Activated CD4-positive, alpha-beta memory T cell treated with anti-CD3 and anti-CD28 coated beads for 36 hours (primary cell): ENCODE measurements at places on chromosomes 16 and 17. TPM values are rescaled to one million over a fixed set of nuclear protein-coding genes. Genes with fewer than 3 reads are reported as not detected.

PSME3 gene
- 116 TPM for total RNA-seq

- no peak for DNase-seq
Measured at GRCh38 chr17:64115822-64116534, 14.0 kb downstream of the ERN1 start.

GRCh38 chr17:3753624-3754023 lies 29.9 kb downstream of the HASPIN start:
- DNase-seq: no peak

GRCh38 chr16:10787304-10787703 lies 31.3 kb downstream of the TVP23A start:
- no peak for DNase-seq

DNA sequence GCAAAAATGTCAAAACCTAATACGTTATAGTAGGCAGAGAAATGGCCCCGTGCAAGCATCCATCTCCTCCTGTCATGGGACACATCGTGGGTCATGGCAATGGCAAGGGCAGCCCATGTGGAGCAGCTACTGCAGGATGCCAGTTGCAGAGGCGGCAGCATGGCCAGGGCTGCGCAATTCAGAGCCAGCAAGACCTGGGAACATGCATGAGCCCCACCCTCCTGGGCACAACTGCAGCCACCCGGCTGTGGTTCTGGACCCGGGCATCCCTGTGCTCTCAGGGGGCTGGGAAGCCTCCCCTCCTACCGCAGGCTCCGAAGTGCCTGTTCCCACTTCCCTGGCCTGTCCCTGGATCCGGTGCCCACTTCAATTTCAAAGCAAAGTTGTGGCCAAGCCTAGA lies 203.6 kb downstream of the CPPED1 start:
- DNase-seq: no peak

UBB gene
- total RNA-seq: 1,771 TPM

GRCh38 chr17:55254375-55254774 lies 10.4 kb upstream of the HLF start:
- no peak for DNase-seq

- DNase-seq: no peak
Measured at GRCh38 chr17:83186751-83187421, 107.5 kb downstream of the METRNL start.

MED9 gene
- 12.2 TPM for total RNA-seq

DNA sequence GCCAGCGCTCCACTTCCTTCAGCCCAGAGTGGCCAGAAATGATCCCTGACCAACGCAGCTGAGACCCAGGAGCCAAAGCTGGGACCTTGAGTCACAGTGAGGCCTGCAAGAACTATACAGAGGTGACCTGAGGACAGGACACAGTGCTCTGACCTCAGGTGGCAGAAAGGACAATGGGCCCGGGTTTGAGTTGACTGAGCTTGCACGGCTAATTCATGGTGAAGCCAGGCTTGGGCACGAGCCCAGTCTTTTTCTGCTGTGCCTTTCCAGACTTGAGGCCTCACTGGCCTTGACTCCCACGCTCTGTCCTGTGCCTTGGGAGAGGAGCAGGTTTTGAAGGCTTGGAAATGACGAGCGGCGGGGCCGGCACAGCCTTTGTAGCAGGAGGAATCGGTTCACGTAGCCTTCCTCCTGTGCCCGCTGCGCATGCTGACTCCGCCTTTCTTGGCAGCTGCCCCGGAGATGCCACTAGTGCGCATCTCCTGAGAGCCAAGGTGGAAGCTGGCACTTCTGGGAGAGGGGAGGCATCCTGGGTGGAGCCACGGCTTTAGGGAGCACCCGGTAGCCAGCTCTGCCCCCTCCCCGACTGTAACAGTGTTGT lies 34.9 kb downstream of the NDEL1 start:
- no peak for DNase-seq

- DNase-seq: no peak
Measured at GRCh38 chr16:57995721-57996405, 4.6 kb downstream of the ZNF319 start.

- DNase-seq: peak; percentile 58
Measured at GRCh38 chr17:63967953-63968352, 4.8 kb downstream of the SCN4A start.

DNA sequence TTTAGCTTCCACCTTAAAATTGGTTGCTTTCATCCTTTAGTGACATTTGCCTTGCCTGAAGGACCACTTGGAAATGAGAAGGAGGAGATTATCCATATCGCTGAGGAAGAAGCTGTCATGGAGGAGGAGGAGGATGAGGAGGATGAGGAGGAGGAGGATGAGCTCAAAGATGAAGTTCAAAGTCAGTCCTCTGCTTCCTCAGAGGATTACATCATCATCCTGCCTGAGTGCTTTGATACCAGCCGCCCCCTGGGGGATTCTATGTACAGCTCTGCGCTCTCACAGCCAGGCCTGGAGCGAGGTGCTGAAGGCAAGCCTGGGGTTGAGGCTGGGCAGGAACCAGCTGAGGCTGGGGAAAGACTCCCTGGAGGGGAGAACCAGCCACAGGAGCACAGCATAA lies 11.5 kb upstream of the TMEM106A start:
- peak; percentile 14 for DNase-seq

- no peak for DNase-seq
Measured at GRCh38 chr16:19753815-19754643, 36.0 kb downstream of the IQCK start.

GRCh38 chr17:73462823-73463222 lies 151.0 kb upstream of the CDC42EP4 start:
- DNase-seq: no peak

DNA sequence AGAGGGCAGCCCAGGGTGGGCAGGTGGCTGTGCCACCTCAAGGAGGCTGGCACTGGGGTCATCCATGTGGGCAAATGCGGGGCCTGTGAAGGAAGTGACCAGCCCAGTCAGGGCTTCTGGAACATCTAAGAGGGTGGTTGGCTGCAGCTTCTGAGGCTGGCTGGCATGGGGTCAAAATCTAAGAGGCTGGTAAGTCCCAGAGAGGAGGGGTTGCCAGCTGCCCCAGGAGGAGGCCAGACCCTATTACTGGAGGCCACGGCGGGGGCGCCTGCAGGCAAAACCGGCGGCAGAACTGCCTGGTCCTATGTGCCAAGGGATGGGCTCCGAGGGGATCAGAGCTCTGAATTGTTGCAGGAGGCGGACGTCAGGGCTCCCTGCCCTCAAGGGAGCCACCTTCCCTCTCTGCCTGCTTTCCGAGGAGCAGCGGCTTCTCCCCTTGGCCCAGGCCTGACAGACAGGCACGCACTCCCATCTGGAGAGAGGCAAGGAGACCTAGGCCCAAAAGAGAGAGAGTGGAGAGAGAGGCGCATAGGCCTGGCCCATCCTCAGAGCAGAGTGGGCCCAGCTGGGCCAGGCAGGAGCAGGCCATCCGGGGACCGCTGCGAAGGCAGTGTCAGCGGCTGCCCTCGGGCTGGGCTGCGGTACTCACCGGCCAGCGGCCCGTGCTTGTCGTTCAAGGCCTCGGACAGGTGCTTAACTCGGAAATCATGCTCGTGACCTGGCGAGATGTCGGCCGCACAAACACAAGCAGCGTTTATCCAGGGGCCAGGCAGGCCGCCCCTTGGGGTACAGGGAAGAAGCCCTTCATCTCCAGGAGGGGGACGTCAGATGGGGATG lies 10.9 kb downstream of the ZACN start:
- DNase-seq: no peak

ABI3 gene
- 19.7 TPM for total RNA-seq

ZSCAN10 gene
- total RNA-seq: 0.19 TPM

GRCh38 chr16:81195885-81196534 lies 42.5 kb upstream of the BCO1 start:
- DNase-seq: no peak

DNA sequence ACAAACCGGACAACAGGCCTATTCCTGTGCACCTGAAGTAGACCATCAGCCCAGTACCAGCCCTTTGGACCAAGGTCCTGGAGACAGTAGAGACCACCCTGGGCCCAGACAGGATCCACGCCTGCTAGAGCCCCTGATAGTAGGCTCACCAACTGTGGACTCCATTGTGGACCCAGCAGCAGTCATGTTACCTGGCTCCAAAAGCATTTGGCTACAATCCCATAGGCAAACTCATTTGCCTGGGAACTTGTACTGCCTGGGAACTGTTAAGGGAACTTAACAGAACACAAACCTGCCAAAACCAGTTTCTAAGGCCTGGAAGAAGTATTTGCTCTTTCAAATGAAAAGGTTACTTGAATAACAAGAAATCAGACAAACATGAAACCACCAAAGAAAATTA lies 10.0 kb upstream of the ACSM1 start:
- DNase-seq: no peak

DNA sequence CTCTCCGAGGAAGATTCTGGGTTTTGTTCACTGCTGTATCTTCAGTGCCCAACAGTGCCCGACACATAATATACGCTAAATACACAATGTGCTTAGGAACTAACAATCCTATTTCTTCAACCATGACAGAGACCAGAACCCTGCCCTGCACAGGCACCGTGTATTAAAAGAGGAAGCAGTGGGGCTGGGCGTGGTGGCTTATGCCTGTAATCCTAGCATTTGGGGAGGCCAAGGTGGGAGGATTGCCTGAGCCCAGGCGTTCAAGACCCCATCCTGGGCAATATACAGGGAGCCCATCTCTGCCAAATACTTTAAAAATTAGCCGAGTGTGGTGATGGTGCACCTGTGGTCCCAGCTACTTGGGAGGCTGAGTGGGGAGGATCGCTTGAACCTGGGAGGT lies 19.3 kb downstream of the ARL2BP start:
- DNase-seq: no peak

DNA sequence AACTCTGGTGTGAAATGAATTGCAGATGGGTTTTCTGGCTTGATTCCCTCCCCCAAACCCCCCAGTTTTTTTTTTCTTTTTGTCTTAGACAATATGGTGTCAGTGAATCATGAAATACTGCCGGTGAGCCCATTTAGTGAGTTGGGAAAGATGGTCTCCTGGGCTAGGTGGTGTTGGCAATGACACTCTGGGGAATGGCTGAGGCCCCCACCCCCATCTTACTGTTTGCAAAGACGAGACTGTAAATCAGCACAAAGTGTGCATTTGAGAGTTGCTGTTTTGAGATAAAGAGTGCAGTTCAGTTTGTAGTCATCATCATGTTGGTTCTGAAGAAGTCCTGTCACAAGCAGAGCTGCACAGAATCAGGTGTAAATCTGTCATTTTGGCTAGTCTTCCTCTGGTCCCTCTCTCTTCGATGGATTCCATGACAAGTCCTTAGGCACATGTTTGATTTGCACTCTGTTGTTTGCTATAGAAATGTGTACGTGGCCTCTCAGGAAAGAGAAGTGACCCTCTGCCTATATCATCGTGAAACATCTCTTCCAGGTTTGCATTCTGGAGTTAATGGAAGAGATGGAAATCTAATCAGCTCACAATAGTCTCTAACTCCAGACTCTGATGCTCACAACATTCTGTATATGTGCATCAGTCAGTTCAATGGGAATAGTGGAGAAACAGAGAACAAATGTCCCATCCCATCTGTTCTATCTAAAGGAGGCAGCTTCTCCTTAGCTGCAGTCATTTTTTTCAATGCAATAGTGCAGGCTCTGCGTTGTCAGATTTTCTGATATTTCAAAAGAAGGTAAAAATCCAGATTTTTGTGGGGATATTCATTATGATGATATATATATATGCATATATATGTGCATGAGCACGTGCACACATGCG lies 34.6 kb downstream of the RBFOX1 start:
- no peak for DNase-seq

- DNase-seq: no peak
Measured at GRCh38 chr16:84312783-84313382, 18.2 kb downstream of the WFDC1 start.

- no peak for DNase-seq
Measured at GRCh38 chr17:15265131-15265530, at the start of gene PMP22. TSS of gene PMP22 (minus strand) at chr17:15265326. CDS start at chr17:15260727, 4,599 bp downstream.

CDK3 gene
- total RNA-seq: 3.7 TPM

DNA sequence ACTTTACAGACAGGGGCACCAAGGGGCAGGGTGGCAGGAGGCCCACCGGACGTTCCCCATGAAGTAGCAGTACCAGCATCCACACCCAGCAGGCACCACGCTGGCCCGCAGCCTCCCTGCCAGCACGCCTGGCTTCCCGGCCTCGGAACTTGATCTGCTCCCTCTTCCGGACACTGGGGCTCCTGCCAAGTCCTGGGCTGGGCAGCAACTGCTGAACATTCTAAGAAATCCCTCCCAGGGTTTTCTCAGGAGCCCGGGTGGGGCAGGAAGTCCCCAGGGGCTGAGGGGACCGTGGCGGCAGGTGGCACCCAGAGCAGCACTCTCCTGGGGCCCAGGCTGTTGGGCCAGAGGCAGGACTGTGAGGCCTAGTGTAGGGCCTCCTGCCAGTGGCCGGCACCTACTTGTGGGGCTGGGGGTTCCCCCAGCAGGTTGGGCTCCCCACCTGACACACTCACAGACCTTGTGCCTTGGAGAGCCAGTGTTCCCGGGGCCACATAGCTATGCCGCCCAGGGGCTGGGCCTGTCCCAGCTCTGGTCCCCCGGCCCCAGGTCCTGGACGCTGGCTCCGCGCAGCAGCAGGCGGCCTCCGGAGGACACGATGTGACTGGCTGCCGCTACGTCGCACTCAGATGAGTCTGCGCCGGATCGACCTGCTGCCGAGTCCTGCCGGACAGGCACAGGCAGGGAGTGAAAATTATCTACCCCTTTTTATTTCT lies 86.2 kb upstream of the CBX4 start:
- no peak for DNase-seq

DNA sequence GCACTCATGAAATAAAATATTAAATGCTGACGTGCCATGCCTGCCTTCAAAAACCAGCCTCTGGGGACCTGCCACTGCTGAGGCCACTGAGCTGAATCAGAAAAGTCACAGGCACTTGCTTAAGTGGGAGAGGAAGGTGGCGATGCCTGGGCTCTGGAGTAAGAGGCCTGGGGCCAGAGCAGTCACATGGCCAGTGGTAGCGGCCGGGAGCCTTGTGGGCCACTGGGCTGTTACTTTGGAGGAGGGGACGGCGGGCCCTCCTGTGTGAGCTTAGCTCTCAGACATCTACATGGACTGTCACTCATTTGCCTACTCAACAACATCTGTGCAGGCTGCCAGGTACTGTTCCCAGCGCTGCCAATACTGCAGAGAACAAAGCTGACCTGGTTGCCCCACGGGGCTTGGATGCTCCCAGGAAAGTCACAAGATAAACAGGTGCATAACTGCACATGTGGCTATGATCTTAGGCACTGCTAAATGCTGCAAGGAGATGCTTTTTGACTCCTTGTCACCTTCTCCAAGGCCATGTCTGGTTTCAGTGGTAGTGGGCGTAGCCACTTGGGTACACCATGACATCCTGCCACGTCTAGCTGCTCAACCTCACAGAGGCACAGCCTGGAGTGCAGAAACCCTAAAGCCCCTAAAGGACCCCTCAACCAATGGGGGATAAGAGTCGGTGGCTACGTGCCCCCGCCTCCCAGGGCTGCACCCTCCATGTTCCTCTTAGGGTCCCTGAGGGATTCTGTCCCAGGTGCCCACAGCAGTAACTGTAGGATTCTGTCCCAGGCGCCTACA lies 11.6 kb downstream of the COTL1 start:
- peak; percentile 70 for DNase-seq

PYCARD gene
- total RNA-seq: 13.6 TPM

SLC16A5 gene
- total RNA-seq: 7.7 TPM

UMOD gene
- not detected for total RNA-seq

DNA sequence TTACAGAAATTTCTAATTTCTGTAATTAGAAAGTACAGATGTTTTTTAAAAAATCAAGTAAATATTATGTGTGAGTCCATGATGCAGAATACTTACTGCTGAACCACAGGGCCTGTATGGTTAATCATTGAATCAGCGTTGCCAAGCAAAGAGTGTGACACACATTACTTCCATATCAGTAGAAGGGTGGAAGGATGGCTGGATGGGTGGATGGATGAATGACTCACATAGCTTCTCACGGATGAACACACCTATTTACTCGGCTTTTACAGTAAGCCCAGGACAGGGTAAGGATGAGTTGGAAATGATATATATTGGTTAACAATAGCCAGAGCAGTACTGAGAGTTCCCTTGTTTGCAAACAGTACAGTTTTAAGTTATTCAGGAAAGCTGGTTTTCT lies 495.9 kb upstream of the RBFOX1 start:
- no peak for DNase-seq

GP1BA gene
- total RNA-seq: not detected
